Epithelial cell of alveolus of lung (primary cell): ENCODE measurements at places on chromosomes 7 and 10. TPM values are rescaled to one million over a fixed set of nuclear protein-coding genes. Genes with fewer than 3 reads are reported as not detected.

The MYOF gene
- total RNA-seq, result 34.6 and 103 TPM in 2 replicates

The TMEM196 gene
- total RNA-seq, result 0.24 TPM in 1 of 2 replicates, not detected in the other

The DGKI gene
- total RNA-seq, result 0.40 and 3.9 TPM in 2 replicates

The YWHAG gene
- total RNA-seq, result 62.4 and 84.9 TPM in 2 replicates

The AMPH gene
- 2.8 and 6.0 TPM in 2 replicates for total RNA-seq

The ACBD7 gene
- 0.40 and 1.9 TPM in 2 replicates for total RNA-seq

The RASA4B gene
- total RNA-seq, result 2.1 and 2.6 TPM in 2 replicates

The PTPRE gene
- 0.72 and 7.8 TPM in 2 replicates for total RNA-seq

The HMX3 gene
- not detected in 2 replicates for total RNA-seq

The CFAP43 gene
- 1.0 TPM in 1 of 2 replicates, not detected in the other for total RNA-seq

The ENO4 gene
- 0.16 and 0.26 TPM in 2 replicates for total RNA-seq

The NFE2L3 gene
- 6.4 and 42.3 TPM in 2 replicates for total RNA-seq

The CNPY1 gene
- not detected in 2 replicates for total RNA-seq

The SORBS1 gene
- total RNA-seq, result 0.16 and 0.39 TPM in 2 replicates

The MYH16 gene
- total RNA-seq, result 0.26 TPM in 1 of 2 replicates, not detected in the other

The CUX1 gene
- 36.7 and 74.5 TPM in 2 replicates for total RNA-seq

The STEAP1 gene
- 25.9 and 30.1 TPM in 2 replicates for total RNA-seq

The ANKIB1 gene
- 18.9 and 20.9 TPM in 2 replicates for total RNA-seq

The ZP3 gene
- 0.72 and 2.1 TPM in 2 replicates for total RNA-seq
